ENCODE measurements at places on chromosomes 13 and 19. TPM values are rescaled to one million over a fixed set of nuclear protein-coding genes. Genes with fewer than 3 reads are reported as not detected.

DNA sequence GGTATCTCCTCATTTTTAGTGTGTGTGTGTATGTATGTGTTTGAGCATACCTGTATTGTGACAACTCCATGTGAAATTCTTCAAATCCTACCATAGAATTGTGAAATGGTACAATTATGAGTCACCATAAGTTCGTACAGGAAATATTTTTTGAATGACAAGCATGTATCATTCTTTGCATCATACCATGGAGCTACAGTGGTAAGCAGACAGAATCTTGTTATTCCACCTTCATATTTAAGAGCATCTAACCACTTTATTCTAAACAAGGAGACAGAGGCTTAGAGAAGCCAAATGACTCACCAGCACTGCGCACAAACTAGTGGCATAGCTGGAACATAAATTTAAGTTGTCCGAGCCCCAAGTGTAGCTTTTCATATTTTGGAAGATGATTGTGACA lies 4.5 kb upstream of the EPSTI1 start:
- H3K36me3 ChIP-seq, result peaks cover 5% of the 10 kb centered on the region
- no peak overlapping the region for H3K27ac ChIP-seq
- no peak overlapping the region for H3K4me3 ChIP-seq
- DNase-seq, result no peak
- no peaks in the 10 kb centered on the region for H3K27me3 ChIP-seq

ANGPTL8 gene
- total RNA-seq, result not detected

DNA sequence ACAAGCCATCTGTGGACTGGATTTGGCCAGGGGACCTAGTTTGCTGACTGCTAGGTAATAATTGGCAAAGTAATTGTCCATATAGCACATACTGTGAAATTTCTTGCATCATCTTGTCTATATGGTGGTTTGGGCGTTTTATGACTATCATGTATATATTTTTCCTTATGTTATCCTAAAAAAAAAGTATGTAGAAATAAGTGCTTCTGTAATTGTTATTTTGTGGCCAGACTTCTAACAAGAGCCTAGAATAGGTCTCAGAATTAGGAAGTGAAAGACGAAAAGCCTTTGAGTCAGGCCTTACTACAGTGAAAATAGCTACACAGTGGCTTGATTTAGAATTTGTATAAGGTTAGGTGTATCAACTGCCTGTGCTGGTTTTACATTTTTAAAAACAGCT lies 4.2 kb downstream of the FNDC3A start:
- no peak for DNase-seq
- no peak overlapping the region for H3K4me3 ChIP-seq
- peaks cover 26% of the 10 kb centered on the region for H3K36me3 ChIP-seq
- peaks cover 35% of the 10 kb centered on the region for H3K4me1 ChIP-seq

- H3K27ac ChIP-seq, result no peak overlapping the region
- no peaks in the 10 kb centered on the region for H3K27me3 ChIP-seq
- H3K4me3 ChIP-seq, result no peak overlapping the region
- H3K4me1 ChIP-seq, result no peaks in the 10 kb centered on the region
Measured at GRCh38 chr13:109126178-109126577, 496.8 kb downstream of the MYO16 start.

DNA sequence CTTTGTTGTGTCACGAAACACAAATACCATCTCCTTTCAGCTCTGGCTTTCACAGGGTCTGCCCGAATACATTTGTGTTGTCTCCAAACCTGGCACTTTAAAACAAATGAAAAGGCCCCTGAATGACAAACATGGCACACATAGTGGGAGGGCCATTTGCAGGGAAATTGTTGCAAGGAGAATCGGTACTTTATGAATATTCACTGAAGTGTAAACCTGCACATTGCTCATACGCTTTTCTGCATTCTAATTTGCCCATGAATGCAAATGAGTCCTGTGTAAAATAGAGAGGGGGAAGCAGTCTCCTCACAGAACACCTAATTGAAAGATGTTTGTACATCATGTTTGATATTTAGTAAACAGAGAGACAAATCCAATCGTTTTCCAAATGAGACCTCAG lies 82.7 kb upstream of the PCDH8 start:
- H3K4me3 ChIP-seq, result no peak overlapping the region
- no peaks in the 10 kb centered on the region for H3K4me1 ChIP-seq
- no peaks in the 10 kb centered on the region for H3K36me3 ChIP-seq
- H3K27ac ChIP-seq, result no peak overlapping the region
- DNase-seq, result no peak

- no peak overlapping the region for H3K4me3 ChIP-seq
- no peaks in the 10 kb centered on the region for H3K27me3 ChIP-seq
- no peak for DNase-seq
- no peaks in the 10 kb centered on the region for H3K4me1 ChIP-seq
- H3K27ac ChIP-seq, result no peak overlapping the region
- H3K36me3 ChIP-seq, result no peaks in the 10 kb centered on the region
Measured at GRCh38 chr13:56335775-56336174, 804.9 kb upstream of the PRR20A start.

DNA sequence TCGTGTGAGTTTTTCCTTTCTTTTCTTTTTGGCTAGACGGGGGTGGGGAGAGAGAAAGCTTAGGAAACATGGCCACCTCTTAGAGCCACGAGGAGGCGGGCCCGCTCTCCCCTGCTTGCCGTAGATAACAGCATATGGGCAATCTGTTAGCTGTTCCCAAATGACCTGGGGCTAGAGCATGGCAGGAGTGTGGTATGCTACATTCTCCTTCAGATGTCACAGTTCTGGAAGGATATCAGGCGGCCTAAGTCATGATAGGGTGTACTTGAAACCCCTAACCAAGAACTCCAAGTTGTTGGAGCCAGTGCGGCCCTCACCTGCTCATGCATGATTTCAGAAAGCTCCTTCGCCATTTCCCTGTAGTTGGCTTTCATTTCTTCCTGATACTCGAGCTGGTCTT lies 44.3 kb upstream of the SLC15A1 start:
- H3K27me3 ChIP-seq, result no peaks in the 10 kb centered on the region
- no peak overlapping the region for H3K27ac ChIP-seq

GRCh38 chr19:29875931-29876330 lies 64.1 kb downstream of the CCNE1 start:
- H3K4me1 ChIP-seq, result peaks cover 16% of the 10 kb centered on the region
- peaks cover 46% of the 10 kb centered on the region for H3K27me3 ChIP-seq
- no peak overlapping the region for H3K27ac ChIP-seq
- DNase-seq, result no peak
- no peak overlapping the region for H3K4me3 ChIP-seq

Data from activated CD8-positive, alpha-beta memory T cell treated with anti-CD3 and anti-CD28 coated beads, Interleukin-2, amount 10 ng/mL, durations not matched to agents 7 days and 5 days (primary cell).